ENCODE measurements at places on chromosomes 5 and 9.

DNA sequence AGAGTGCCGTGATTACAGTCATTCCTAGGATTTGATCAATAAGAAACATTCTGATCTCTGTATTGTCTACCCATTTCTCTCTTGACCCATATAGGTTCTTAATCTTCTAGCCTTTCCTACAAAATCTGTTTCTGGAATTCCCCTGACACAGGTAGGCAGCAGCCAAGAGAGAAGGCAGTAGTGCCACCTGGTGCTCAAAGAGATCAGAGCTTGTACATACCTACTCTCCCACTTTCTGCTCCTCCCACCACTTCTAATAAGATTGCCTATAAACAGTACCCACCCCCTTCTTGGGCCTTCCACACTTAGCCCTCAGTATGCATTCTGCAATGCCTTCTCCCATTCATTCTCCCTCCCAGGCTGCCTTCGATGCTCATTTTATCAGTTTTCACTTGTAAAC, 117.4 kb upstream of the RORB start:
- DNase-seq = no peak

DNA sequence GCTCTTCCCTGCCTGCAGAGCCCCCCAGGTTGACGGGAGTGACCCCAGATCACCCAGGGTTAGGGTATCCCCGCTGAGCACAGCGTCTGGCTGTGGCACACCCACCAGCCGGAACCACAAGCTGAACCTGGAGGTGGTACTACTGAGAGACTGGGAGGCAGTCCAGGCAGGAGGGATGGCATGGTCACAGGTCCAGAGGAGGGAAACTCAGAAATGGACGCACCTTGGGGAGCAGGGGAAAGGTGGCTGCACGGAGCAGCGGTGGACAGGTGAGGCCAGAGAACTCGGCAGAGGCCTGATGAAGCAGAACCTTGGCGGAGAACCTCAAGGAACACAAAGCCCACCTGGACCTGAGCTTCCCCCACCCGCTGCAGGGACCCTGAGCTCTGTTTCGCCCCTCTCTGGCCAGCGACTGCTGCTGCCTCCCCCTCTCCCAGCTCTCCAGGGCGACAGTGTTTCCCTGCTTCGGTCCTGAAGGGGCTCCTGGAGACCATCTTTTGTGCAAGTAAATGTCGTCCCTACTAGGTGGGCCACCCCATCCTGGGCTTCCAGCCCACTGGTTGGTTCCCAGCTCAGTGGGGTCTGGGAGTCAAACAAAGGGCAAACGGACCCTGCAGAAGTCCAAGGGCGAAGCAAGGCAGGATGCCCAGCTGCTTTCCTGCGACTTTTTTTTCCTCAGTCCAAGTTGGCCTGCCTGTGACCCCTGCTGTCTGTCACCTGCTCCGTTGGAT, 845 bp downstream of the ADGRD2 start:
- no peak for DNase-seq

- DNase-seq = no peak
These were observed 3.3 kb downstream of the ADRB2 start for GRCh38 chr5:148829734-148830133.

DNA sequence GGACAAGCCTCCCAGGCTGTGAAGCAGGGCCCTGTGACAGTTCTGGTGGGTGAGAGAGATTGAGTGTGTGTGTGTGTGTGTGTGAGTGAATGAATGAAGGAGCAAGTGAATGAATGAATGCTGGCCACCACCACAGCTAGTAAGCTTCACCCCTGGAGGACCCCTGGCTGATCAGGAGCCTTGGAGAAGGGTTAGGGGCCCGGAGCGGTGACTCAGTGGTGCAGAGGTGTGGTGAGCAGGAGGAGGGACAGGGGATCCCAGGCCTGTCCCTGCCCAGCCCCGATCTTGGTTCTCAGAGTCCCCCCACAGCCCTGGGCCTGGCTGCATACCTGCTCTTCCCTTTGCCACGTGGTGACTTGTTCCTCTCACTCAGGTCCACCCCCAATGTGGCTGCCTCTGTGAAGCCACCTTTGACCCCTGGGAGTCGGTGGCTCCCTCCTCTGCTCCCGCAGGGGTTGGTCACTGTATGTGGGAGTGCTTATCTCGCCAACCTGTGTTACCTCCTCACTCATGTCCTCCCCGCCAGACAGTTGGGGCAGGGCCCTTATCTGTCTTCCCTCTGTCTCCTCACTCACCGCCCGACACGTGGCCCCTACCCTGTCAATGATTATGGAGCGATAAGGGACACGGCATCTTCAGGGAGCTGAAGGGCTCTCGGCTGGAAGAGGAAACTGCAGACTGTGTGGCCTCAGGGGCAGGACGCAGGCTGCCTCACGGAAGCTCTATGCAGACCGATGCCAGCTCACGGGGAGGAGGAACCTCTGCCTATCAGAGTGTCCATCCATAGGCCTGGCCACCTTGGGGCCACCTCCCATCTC, 99.9 kb upstream of the PITX1 start:
- no peak for DNase-seq

- DNase-seq = no peak
These were observed 12.7 kb upstream of the ZCCHC7 start for GRCh38 chr9:37107701-37108100.

GRCh38 chr5:107604990-107605389, 65.7 kb downstream of the EFNA5 start:
- no peak for DNase-seq

DNA sequence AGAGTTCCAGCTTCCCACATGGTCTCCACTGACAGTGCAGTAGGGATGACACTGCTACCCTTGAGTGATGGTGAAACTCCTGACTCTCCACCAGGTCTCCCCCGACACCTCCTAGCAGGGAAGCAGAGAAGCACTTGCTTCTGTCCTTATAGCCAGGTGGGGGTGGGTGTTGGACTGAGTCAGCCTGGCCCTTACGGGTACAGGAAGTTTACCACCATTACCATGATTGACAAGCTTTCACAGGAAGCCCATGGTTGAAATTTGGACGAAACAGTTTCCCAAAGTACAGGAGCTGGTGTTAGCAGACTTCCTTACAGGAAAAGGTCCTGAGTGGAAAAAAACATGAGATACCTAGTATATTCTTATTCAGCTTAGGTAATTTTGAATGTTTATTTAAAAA, 3.1 kb upstream of the FBXL7 start:
- DNase-seq = peak; percentile 37

DNA sequence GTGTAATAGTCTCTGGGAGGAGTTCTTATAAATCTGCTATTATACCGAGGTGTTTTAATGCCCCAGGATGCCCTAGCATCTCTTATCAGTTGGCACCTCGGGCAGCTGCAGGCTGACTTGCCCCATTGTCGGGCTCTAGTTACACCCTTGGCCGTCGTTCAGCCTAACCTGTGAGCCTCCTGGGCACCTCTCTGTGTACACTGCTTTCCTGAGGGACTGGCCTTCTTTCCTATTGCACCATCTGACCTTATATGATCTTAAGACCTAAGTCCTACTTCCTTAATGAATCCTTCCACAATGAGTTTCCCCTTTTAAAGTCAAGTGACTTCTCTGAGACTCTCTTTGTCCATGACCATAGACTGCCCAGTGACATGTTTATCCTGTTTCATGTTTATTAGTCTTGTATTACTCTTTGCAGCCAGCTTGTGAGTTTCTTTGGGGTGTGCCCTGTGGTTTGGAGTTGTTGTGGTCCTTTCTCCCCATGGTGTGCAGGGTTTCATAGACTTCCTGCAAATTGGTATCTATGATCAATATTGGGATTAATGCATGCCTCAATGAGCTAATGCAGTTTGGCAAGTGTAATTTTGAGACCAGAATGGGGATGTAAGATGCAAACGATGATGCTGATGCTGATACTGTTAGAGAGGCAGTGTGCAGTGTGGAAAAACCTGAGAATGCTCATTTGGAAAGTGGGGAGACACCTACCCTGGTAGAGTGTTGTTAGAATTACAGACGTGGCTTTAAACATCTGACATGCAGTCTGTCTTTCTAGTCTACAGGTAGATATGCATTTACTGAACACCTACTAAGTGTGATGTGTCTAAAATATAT, 4.9 kb downstream of the DAPK1 start:
- no peak for DNase-seq

DNA sequence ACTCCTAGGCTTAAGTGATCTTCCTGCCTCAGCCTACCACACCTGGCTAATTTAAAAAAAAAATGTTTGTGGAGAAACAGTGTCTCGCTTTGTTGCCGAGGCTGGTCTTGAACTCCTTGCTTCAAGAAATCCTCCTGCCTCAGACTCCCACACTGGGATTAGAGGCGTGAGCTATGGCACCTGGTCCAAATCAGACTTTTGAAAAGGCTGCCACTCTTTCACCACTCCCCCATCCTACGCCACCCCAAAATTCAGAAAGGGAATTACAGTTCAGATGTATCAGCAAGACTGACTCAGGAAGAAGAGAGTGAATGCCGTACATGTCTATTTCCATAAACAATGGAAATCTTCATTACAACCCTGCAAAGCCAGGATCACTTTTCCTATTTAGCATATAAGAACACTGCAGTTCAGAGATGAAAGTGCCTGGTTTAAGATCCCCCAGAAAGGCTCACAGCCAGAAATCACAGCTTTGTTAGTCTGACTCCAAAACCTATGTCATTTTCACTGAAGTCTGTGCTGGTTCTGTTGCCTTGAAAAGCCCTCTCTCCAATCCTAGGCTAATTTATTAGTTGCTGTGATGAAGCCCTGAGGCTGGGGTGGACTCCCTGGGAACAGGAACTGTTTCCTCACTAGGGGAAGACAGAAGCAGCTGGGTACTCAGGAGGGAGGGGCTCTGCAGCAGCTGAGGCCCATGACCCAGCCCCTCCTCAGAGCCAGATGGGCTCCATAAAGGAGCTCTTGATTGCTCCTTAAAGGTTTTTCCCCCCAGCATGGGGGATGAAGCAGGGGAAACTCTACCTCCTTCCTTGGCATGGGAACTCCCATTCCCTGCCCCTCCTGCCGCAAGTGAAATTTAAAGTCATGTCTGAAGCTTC, 3.1 kb downstream of the FBLL1 start:
- no peak for DNase-seq

GRCh38 chr5:133565993-133566392, 46.3 kb downstream of the FSTL4 start:
- DNase-seq = no peak

- DNase-seq = no peak
These were observed 416.6 kb downstream of the ARHGEF28 start for GRCh38 chr5:74042559-74042958.

GRCh38 chr9:114681594-114682332, at the start of gene TEX48:
Gene TEX48, minus strand, starts transcription at chr9:114682192. Its CDS starts 10,469 bp downstream, at chr9:114671723.
- peak; percentile 37 for DNase-seq

- DNase-seq = no peak
These were observed 36.9 kb downstream of the ACTBL2 start for GRCh38 chr5:57445705-57446037.

- no peak for DNase-seq
These were observed 183.5 kb downstream of the RFX3 start for GRCh38 chr9:3342159-3342777.

DNA sequence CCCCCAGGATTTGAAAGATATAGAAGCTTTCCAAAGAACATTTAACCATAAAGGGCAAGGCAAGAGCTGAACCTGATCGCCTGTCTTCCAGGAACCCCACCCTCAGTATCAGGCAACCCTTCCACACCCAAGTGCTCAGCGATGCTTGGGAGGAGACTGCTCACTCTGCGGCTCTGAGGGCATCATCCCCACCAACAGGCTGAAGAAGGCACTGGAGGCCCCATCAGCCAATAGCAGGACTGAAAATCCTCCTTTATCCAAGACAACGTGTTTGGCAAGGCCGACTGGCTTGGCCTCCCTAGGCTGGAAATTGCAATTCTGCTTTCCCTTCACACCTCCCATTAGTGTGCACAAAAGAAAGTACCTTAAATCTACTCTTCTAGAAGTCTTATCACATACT, 1.4 kb upstream of the PPP2CA start:
- no peak for DNase-seq

- DNase-seq = no peak
These were observed 18.5 kb downstream of the LHFPL2 start for GRCh38 chr5:78630047-78630446.

- no peak for DNase-seq
These were observed 23.2 kb downstream of the MAP3K1 start for GRCh38 chr5:56838409-56839039.

DNA sequence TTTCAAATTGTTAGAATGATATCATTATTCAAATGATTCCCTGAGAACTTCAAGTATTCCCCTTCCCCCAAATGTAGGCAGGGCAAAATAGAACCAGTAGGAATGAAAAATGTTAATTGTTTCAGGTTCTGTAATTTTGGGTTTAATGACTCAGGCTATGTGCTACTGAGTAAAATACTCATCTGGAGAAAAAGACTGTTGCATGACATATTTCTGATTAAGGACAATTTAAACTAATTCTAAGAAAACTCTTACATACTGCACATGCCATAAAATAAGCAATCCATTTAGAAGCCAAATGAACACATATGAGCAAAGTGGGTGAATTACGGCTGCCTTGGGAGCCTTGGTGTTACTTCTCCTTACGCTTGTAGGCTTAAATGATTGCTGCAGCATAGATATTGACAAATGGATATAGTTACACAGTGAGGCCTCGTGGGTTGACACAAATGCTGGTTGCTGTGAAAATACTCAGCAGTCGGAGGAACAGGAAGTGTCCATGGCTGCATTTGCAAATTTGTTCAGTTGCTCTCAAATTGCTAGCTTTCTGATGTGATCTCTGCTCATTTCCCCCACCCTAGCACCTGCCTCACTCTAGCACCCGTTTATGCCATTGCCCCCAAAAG, 174.9 kb upstream of the DMAC1 start:
- DNase-seq = no peak

GRCh38 chr5:150500328-150500841, 7.5 kb upstream of the NDST1 start:
- no peak for DNase-seq

- DNase-seq = no peak
These were observed 137.6 kb downstream of the CMYA5 start for GRCh38 chr5:79827159-79827629.

- no peak for DNase-seq
These were observed at the start of gene NXNL2 for GRCh38 chr9:88534456-88535225. Gene NXNL2, plus strand, starts transcription at chr9:88535178. Its CDS starts 257 bp downstream, at chr9:88535435.

DNA sequence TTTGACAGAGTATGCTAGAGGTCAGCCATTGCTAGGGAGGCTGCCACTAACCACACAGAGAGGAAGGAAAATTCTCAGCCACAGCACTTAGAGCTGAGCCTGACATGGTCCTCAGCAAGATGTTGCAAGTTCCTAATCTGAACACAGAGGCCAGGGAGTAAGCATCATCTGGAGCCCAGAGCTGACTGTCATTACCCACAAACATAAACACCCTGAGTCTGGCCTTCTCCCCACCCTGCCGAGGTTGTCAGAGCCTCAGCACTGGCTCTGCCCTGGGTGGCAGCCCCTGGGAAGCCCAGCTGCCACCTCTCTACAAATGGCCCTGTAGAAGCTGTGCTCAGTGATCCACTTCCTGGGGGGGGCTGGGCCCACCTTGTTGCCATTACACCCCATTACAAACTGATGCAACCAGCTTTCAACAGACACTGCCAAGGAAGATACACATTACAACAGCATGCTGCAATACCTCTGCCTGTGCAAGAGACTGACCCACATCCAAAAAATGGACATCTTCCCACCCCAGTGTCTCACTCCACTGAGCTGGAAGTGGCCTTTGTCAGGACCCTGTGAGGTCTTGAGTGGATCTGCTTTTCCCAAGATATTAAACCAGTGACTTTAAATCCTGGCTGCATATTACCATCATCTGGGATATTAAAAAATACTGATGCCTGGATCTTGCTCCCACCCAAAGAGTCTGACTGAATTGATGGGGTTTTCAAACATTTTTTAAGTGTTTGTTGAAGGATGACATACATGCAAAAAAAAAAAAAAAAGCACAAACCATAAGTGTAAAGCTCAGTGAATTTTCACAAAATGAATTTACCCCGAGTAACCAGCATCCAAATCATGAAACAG, 33.0 kb downstream of the IRF1 start:
- no peak for DNase-seq

- no peak for DNase-seq
These were observed 499.2 kb upstream of the COX7C start for GRCh38 chr5:86118542-86118941.

Data from pulmonary artery endothelial cell (primary cell).